ENCODE measurements at places on chromosomes 16 and 17. TPM values are rescaled to one million over a fixed set of nuclear protein-coding genes. Genes with fewer than 3 reads are reported as not detected.

- H3K4me3 ChIP-seq, result no peak overlapping the region
- DNase-seq, result peak; percentile 63
- no peaks in the 10 kb centered on the region for H3K36me3 ChIP-seq
- peaks cover 7% of the 10 kb centered on the region for H3K4me1 ChIP-seq
Measured at GRCh38 chr16:71542377-71542776, 16.2 kb downstream of the CHST4 start.

DNA sequence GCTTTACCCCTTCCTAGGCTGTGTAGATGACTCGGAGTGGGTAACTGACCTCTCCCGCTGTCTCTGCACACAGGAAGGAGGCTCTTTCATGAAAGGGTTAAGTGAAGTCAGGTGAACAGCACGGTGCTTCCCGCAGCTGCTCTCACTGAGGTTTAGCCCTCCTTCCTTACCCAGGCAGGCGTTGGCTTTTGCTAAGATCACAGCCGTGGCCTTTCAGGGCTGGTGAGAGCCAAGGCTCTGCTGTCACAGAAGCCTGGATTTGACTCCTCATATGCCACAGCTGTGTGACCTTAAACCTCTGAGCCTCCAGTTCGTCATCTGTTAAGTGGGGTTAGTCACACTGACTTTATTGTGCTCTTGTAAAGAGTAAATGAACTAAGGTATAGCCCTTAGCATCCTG is 90.9 kb upstream of the PLCG2 start:
- no peak for DNase-seq
- H3K4me1 ChIP-seq, result no peaks in the 10 kb centered on the region
- H3K27ac ChIP-seq, result no peak overlapping the region
- H3K27me3 ChIP-seq, result no peaks in the 10 kb centered on the region

DNA sequence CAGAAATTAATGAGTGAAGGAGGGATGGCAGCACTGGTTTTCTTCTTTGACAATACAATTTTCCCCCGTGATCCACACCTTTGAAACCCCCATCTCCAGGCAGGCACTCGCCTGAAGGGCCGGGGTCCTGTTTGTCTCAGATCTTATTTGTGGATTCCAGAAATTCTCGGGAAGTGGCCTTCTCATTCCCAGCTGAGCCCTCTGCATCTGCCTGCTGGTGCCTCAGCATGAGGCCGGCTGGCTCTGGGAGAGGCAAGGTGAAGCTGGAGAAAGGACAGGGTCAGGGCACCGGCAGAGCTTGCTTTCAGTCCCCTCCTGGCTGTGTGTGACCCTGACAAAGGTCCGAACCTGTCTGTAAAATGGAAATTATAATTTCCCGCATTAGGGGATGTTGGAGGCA is 35.8 kb upstream of the C1QL1 start:
- DNase-seq, result no peak
- H3K27me3 ChIP-seq, result peaks cover 38% of the 10 kb centered on the region
- H3K4me1 ChIP-seq, result peaks cover 12% of the 10 kb centered on the region
- no peak overlapping the region for H3K4me3 ChIP-seq
- no peaks in the 10 kb centered on the region for H3K36me3 ChIP-seq

GRCh38 chr16:11038777-11039176 is 94.4 kb downstream of the CLEC16A start:
- no peak overlapping the region for H3K27ac ChIP-seq
- H3K4me1 ChIP-seq, result no peaks in the 10 kb centered on the region
- H3K36me3 ChIP-seq, result peaks cover 33% of the 10 kb centered on the region
- H3K27me3 ChIP-seq, result no peaks in the 10 kb centered on the region

DNA sequence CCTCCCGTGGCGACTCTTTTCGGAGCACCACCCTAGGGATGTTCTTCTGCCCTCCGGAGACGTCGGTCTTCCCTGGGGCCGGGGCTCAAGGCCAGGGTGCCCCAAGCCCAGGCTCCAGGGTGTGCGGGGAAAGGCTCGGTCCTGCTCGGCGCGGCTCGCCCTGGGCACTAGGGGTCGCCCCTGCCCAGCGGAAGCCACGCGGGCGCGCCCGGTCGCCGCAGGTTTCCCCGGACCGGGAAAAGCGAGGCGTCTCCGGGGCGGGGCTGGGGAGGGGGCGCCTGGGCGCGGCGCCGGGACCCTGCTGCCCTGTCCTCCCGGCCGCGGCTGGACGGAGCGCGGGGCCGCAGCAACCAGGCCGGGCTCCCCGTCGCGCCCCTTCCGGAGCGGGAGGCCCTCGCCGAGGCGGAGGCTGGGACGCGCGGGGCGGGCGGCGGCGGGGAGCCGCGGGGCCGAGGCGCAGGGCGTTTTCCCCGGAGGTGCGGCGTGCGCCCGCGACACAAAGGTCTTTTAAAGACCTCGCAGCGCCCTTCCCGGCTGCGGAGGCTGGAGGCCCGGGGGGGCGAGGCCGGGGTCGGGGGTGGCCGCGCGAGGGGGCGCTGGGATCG is 76.4 kb downstream of the MRC2 start:
- DNase-seq, result no peak
- H3K27me3 ChIP-seq, result peaks cover 21% of the 10 kb centered on the region
- no peak overlapping the region for H3K4me3 ChIP-seq
- H3K36me3 ChIP-seq, result no peaks in the 10 kb centered on the region
- no peak overlapping the region for H3K27ac ChIP-seq
- peaks cover 11% of the 10 kb centered on the region for H3K4me1 ChIP-seq

DNA sequence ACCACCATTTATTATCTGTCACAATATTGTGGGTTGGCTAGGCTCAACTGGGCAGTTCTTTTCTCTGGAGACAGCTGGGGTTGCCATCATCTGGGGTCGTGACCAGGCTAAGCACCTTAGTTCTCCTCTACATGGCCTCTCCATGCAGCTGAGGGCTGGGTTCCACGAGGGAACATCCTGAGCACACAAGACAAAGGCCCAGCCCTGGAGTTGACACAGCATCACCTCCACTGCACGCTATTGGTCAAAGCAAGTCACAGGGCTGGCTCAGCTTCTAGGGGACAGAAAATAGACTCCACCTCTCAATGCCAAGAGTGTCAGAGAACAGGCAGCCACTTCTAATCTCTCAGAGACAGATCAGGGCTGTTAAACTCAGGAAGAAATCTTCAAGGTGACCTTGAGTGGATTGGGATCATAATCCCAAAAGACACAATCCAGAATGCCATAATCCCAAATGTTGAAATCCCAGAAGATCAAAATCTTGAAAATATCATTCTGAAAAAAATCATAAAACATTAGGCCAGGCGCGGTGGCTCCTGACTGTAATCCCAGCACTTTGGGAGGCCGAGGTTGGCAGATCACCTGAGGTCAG is 13.0 kb upstream of the USP10 start:
- H3K4me1 ChIP-seq, result peaks cover 31% of the 10 kb centered on the region
- no peak for DNase-seq
- H3K4me3 ChIP-seq, result no peak overlapping the region
- no peaks in the 10 kb centered on the region for H3K36me3 ChIP-seq
- peaks cover 9% of the 10 kb centered on the region for H3K27me3 ChIP-seq

Gene HEATR9
- total RNA-seq, result not detected

- peaks cover 96% of the 10 kb centered on the region for H3K36me3 ChIP-seq
- DNase-seq, result no peak
- H3K27ac ChIP-seq, result no peak overlapping the region
Measured at GRCh38 chr16:30769379-30770089, 7.4 kb downstream of the RNF40 start.

GRCh38 chr16:15874745-15875314 is 13.6 kb downstream of the CEP20 start:
- no peak overlapping the region for H3K4me3 ChIP-seq
- H3K27ac ChIP-seq, result no peak overlapping the region
- peaks cover 7% of the 10 kb centered on the region for H3K4me1 ChIP-seq
- H3K27me3 ChIP-seq, result no peaks in the 10 kb centered on the region
- H3K36me3 ChIP-seq, result peaks cover 7% of the 10 kb centered on the region

Gene KCNJ12
- total RNA-seq, result not detected

Gene GPRC5C
- 44.8 TPM for total RNA-seq

- H3K4me3 ChIP-seq, result no peak overlapping the region
- no peak overlapping the region for H3K27ac ChIP-seq
- no peaks in the 10 kb centered on the region for H3K36me3 ChIP-seq
- 0 out of 3 replicates have a peak, but pooled peaks cover 9% of the 10 kb centered on the region for H3K27me3 ChIP-seq
Measured at GRCh38 chr17:7064261-7064660, 15.8 kb downstream of the CLEC10A start.

DNA sequence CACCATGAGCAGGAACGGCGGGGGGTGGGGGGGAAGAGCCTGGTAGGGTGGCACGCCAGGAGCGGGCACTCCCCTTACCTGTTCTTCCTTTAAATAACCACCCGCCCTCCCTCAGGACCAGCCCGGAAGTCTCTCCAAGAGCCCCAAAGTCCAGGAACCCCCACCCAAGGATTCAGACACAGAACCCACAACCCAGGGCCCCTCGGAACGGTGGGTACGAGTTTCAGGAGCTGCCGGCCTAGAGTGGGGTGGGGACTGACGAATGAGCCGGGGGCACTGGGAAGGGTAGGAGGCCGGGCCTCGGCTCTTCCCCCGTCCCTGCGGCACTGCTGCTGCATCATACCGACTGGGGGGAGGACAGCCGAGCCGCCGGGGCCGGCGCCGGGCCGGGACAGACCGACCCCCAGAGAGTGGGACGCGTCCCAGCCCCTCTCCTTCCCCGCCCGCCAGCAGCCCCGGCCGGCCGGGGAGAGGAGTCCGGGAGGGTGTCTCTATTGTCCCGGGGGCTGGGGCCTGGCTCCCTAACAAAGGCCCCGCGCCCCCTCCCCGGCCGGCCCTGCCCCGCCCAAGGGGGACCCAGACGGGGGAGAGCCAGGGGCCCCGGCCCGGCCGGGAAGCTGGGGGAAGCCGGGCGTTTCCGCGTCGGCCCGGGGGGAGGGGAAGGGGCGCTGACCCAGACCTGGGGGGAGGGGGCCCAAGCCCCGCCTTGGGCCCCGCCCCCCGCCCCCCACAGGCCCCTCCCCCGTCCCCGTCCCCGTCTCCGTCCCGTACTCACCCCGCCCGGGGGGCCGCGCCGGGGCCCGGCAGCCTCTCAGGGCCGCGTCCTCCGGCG is 747 bp downstream of the ATXN7L3 start:
- peak overlapping the region; percentile 73 for H3K4me3 ChIP-seq
- H3K27ac ChIP-seq, result peak overlapping the region; percentile 77

- H3K27ac ChIP-seq, result no peak overlapping the region
- peaks cover 31% of the 10 kb centered on the region for H3K27me3 ChIP-seq
- no peaks in the 10 kb centered on the region for H3K36me3 ChIP-seq
- no peak for DNase-seq
- H3K4me3 ChIP-seq, result no peak overlapping the region
Measured at GRCh38 chr17:28500712-28501379, 5.3 kb upstream of the FOXN1 start.

DNA sequence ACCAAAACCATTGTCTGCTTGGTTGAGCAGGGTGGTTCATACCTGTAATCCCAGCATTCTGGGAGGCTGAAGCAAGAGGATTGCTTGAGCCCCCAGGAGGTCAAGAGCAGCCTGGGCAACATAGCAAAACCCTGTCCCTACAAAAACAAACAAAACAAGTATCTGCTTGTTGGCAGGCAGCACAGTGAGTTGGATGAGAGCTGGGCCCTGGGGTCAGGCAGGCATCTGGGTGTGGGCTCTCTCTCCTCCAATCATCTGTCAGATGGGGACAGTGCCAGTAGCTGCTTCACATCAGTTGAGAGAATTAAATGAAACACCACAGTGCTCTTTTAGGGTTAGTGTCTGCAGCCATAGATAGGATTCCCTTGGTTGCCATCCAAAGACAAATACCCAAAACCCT is 5.8 kb downstream of the ARMC7 start:
- H3K36me3 ChIP-seq, result peaks cover 3% of the 10 kb centered on the region
- H3K27me3 ChIP-seq, result no peaks in the 10 kb centered on the region
- no peak for DNase-seq
- H3K4me3 ChIP-seq, result no peak overlapping the region
- peaks cover 28% of the 10 kb centered on the region for H3K4me1 ChIP-seq

DNA sequence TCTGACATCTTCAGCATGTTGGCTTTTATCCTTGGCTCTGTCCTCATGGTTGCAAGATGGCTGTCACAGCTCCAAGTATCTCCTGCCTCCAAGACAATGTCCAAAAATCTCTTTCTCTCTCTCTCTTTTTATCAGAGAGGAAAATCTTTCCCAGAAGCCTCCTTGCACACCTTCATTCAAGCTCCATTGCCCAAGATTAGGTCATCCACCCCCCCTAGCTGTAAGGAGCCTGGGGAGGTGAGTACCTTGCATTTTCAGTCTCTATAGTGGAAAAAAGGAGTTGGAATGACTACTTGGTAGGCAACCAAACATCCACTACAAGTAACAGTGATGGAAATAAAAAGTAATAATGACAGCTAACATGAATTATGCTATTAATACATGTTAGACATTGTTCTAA is 22.0 kb upstream of the NSMCE1 start:
- H3K36me3 ChIP-seq, result no peaks in the 10 kb centered on the region
- H3K4me3 ChIP-seq, result no peak overlapping the region
- H3K4me1 ChIP-seq, result peaks cover 15% of the 10 kb centered on the region
- no peak for DNase-seq
- no peak overlapping the region for H3K27ac ChIP-seq

DNA sequence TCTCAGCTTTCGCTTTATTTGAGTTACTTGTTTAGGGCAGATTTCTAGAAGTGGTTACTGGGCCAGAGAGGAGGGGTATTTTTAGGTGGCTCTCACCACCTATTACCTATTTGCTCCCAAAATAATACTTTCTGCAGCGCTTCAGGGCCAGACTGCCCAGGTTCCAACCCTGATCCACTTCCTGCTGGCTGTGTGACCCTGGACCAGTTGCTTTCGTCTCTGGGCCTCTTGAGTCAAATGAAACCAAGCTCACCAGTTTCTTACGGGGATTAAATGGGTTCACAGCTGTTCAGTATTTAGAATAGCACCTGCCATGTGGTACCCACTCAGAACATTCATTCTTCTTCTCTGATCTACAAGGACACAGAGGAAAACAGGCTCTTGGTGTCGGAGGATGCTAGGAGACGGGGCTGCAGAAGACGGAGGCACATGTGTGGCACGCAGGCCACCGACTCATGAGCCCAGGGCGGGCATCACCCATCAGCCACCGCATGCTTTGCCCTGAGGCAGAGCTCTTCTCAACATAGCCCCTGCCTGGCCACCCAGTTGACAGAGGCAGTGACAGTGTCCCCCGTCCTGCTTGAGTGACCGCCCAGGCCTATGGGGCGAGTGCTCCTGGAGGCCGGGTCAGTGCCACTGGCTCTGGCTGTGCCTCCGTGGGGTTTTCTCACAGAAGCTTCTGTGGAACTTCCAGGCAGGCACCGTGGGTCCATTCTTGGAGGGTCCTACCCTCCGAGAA is 149.0 kb upstream of the PLCG2 start:
- no peak for DNase-seq
- H3K27ac ChIP-seq, result no peak overlapping the region
- peaks cover 60% of the 10 kb centered on the region for H3K4me1 ChIP-seq
- peaks cover 11% of the 10 kb centered on the region for H3K36me3 ChIP-seq

DNA sequence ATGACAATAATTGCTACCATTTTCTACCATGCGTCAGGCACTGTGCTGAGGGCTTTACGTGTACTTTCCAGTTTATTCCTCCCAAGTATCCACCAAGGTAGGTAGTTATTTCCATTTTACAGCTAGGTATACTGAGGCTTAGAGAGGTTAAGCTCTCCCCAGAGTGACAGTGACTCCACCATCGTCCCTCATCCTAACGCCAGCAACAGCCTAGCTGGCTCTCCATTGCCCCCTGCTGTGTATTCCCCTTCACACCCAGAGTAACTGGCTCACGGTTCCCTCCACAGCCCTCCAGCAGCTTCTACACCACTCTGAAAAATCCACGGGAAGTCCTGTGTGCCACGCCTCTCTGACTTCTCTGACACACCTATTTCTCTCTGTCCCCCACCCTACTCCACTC is 7.1 kb upstream of the ASGR1 start:
- no peak overlapping the region for H3K27ac ChIP-seq
- peak; percentile 61 for DNase-seq
- no peak overlapping the region for H3K4me3 ChIP-seq

GRCh38 chr17:78421534-78422266 is 43.3 kb downstream of the PGS1 start:
- no peak overlapping the region for H3K4me3 ChIP-seq
- peaks cover 56% of the 10 kb centered on the region for H3K36me3 ChIP-seq
- H3K27me3 ChIP-seq, result no peaks in the 10 kb centered on the region
- peaks cover 29% of the 10 kb centered on the region for H3K4me1 ChIP-seq

Gene POLG2
- total RNA-seq, result 16.2 TPM
